ENCODE measurements at places on chromosomes 3 and 15. TPM values are rescaled to one million over a fixed set of nuclear protein-coding genes. Genes with fewer than 3 reads are reported as not detected.

Gene MNS1
- total RNA-seq: 0.52 TPM

Gene PIGZ
- total RNA-seq: 1.2 TPM

GRCh38 chr15:42364529-42364928, 5.2 kb downstream of the CAPN3 start:
- no peak for DNase-seq

DNA sequence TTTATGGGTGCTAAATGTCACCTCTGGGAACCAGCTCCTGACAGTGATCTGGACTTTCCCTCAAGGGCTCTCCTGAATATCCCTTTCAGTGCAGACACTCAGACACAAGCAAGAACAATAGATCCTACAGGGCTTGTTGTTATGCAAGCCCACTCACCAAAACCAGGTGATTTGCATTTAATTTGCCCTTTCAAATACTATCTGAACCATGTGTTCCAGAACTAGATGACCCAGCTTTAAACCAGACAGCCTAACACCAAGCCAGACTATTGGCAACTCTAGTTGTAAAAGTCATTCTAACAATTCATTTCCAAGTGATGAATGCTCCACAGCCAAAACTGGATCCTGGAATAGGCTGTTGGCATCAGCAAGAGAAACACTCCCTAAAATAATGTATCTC, 5.6 kb upstream of the ATP8B4 start:
- DNase-seq: no peak

DNA sequence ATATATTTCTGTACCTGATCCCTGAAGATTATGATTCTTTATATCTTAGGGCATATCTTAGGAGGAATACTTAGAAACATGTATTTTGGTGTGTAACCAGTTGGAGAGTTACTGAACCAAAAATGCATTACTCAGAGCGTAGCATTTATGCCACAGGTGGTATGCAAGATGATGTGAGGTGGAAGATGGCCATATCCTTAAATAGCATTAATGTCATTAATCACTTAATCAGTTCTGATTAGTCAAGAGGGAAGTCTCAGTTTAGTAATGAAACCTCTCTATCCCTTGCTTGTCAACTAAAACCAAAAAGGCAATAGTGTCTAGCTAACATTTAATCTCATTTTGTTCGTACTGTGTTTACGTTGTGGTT, 130.5 kb upstream of the PHLDB2 start:
- no peak for DNase-seq

GRCh38 chr3:9396301-9396631, 1.1 kb upstream of the SETD5 start:
- no peak for DNase-seq

DNA sequence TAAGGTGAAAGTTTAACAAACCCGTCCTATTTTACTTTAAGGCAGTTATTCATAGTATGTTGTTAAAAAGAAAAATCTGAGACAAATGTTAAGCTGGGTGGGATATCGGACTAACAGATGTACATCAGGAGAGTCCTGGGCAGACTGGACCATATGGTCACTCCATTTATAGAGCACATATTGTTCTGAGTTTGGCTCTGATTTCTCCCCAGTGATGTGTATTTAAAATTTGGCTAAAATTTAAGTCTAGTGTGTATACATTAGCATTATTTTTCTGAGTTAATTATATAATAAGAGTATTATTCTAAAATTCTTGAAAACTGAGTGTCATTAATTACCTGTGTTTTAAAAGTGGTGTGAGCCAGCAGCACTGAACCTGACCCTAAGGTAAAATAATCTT, 6.1 kb downstream of the GMPS start:
- no peak for DNase-seq

DNA sequence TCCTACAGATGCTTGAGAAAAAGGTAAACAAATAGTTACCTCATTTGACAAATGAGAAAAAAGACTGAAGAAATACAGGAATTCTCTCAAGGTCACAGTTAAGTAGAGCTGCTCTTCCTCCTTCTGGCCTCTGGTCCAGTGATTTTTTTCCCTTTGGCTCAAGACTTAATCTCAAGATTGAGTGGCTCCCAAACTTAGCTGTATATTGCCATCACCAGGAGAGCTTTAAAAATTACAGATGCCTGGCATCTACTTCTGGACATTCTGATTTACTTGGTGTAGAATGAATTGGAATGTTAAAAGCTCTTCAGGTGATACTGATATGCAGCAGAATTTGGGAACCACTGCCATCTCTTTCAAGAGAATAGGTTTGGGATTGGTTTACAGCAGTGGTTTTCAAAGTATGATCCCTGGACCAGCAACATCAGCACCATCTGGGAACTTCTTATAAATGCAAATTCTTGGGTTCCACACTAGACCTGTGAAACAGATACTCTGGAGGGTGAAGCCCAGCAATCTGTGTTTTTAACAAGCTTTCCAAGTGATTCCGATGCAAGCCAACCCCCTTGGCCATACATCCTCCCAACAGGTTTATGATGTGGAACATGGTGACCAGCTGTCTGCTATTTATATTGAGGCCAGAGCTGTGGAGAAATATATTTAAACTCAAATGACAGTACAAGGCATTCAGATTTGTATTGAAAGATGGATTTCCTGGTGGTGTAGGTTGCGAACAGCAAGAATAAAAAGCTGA, 333.0 kb upstream of the RARB start:
- no peak for DNase-seq
